ENCODE measurements at places on chromosomes 11 and 22. TPM values are rescaled to one million over a fixed set of nuclear protein-coding genes. Genes with fewer than 3 reads are reported as not detected.

- no peak overlapping the region for H3K4me3 ChIP-seq
- peaks cover 48% of the 10 kb centered on the region for H3K4me1 ChIP-seq
- no peaks in the 10 kb centered on the region for H3K36me3 ChIP-seq
- peak overlapping the region; percentile 83 for H3K27ac ChIP-seq
Measured at GRCh38 chr11:94926698-94927237, 46.6 kb downstream of the CWC15 start.

DNA sequence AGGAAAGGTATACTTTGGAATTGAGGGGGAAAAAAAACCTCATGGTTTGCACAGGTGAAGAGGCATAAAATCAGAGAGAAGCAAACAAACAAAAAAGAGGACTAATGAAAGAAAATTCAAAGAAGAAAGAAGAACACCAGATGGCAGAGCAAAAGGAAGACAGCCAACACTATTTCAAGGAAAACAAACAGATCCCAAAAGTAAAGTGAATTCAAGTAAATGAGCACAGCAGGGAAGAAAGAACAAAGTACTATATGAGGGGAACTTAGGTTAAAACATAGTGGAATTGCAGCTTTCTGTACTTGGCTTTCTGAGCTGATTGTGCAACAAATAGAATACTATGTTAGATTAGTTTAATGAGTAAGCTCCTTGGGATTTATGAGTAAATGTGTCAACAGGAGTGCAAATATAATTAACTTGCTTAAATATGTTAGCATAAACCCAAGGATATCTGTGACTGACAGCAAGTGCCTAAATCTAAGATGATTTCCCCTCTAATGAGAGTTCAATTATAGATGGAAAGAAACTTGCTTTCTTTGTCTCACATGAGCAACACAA, 404.6 kb upstream of the CNTN5 start:
- H3K27me3 ChIP-seq: no peaks in the 10 kb centered on the region
- no peaks in the 10 kb centered on the region for H3K36me3 ChIP-seq
- no peaks in the 10 kb centered on the region for H3K4me1 ChIP-seq
- no peak overlapping the region for H3K27ac ChIP-seq
- no peak for DNase-seq

- no peaks in the 10 kb centered on the region for H3K27me3 ChIP-seq
- no peaks in the 10 kb centered on the region for H3K36me3 ChIP-seq
- H3K4me3 ChIP-seq: no peak overlapping the region
- H3K27ac ChIP-seq: no peak overlapping the region
- no peak for DNase-seq
Measured at GRCh38 chr11:46020084-46020599, 97.7 kb downstream of the LARGE2 start.

DNA sequence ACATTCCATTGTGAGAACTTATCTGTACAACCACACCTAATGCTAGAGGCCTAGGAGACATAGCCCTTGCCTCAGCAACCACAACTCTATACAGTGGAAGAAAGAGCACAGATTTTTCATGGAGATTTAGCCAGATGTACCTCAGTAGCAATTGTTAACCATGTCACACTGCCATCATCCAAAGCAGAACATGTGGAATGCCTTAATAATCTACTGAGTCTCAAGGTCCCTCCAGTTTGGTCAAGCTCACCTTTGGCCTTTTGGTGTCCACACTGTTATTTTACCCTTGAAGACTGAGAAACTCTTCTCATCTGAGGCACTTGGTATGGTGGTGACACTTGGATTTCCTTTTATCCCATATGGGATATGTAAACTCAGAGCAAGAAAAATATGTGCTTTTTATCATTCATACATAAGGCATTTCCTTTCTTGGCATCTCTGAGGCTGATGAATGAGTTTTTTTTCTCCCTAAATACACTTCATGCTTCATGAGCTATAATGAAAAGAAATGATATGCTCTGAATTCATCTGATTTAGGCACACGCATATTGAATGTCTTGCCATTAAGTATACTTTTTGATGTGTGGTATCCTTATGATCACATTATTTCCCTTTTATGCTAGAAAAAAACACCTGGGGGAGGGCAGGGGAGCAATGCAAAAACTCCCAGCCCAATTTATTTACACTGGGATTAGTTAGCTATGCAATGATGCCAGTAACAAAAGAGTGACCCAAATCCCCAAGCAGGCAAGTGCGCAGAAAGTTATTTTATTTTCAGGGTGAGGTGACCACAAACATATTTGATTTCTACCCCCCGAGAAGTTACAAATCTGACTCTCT, 63.3 kb upstream of the ME3 start:
- H3K36me3 ChIP-seq: no peaks in the 10 kb centered on the region
- no peaks in the 10 kb centered on the region for H3K27me3 ChIP-seq
- H3K27ac ChIP-seq: peak overlapping the region; percentile 100
- peaks cover 64% of the 10 kb centered on the region for H3K4me1 ChIP-seq

DNA sequence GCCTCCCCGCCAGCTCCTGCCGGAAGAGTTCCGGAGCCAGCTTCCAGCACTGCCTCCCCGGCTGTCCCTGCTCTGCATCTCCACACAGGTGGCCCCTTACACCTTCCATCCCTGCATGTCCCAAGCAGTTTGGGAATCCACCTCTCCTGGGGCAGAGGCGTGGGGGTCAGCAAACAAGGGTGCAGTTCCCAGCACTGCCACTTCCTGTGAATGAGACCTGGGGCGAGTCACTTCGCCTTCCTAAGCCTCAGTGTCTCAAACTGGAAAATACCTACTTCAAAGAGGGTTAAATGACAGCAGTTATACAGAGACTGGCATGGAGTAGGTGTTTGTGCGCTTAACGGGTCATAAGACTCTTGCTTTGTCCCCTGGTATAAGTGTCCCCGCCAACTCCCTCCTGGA, 5.2 kb downstream of the CYTH4 start:
- no peak overlapping the region for H3K4me3 ChIP-seq
- H3K27ac ChIP-seq: no peak overlapping the region
- H3K36me3 ChIP-seq: no peaks in the 10 kb centered on the region
- H3K27me3 ChIP-seq: no peaks in the 10 kb centered on the region

DNA sequence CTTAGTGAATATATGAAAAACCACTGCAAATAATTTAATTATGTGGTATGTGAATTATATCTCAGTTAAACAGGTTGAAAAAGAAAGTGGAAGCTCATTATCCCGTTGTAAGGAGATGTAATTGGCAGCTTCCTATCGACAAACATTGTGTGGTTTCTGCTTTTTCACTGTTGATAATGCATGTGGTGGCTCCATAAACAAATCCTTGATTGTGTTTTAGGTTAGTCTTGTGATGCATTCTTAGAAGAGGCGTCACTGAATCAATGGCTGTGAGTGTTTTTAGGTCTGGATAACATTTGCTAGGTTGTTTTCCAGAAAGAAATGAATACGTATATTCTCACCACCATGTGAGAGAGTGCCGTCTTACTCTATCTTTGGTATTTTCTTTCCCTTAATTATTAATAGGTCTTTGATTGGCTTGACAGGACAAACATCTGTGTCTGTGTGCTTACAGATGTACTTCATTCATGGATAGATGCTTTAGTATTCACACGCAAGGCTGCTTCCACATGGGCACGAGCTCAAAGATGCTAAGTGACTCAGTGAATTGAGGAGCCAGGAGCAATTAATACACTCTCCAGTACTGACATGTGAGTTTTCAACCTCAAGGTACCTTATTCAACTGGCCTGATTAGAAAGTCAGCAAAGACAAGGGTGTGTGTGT, 166.7 kb downstream of the TBC1D22A start:
- H3K27me3 ChIP-seq: no peaks in the 10 kb centered on the region
- no peaks in the 10 kb centered on the region for H3K36me3 ChIP-seq
- H3K4me3 ChIP-seq: no peak overlapping the region
- no peak for DNase-seq

GRCh38 chr22:35544827-35545226, 4.2 kb downstream of the RASD2 start:
- DNase-seq: no peak
- peaks cover 9% of the 10 kb centered on the region for H3K4me1 ChIP-seq
- H3K27me3 ChIP-seq: no peaks in the 10 kb centered on the region
- H3K27ac ChIP-seq: no peak overlapping the region
- no peaks in the 10 kb centered on the region for H3K36me3 ChIP-seq

DNA sequence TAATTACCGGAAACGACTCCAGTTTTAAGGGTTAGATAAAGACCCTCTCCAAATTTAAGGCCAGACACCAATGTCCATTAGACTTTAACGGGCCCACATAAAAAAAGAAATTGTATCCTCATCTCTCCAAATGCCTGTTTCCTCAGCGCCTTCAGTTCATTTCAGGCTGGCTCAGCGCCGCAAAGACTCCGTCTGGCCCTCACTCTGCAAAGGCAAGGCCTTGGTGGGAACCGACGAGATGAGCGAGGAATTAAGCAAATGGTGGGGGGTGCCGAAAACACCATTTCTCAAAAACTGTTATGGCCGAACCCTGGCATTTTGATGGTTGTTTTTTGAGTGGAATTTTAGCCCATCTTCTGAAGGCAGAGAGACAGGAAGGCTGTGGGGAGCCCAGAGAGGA, 15.7 kb downstream of the MN1 start:
- no peak overlapping the region for H3K27ac ChIP-seq
- no peak for DNase-seq
- H3K4me1 ChIP-seq: no peaks in the 10 kb centered on the region
- H3K27me3 ChIP-seq: no peaks in the 10 kb centered on the region

- DNase-seq: no peak
- no peak overlapping the region for H3K27ac ChIP-seq
- no peaks in the 10 kb centered on the region for H3K4me1 ChIP-seq
Measured at GRCh38 chr22:49866646-49867045, 13.0 kb downstream of the ZBED4 start.

FAT3 gene
- polyA plus RNA-seq: 0.87 TPM

FADS2 gene
- polyA plus RNA-seq: 67.8 TPM

ANO9 gene
- 0.06 TPM for polyA plus RNA-seq

PRR33 gene
- polyA plus RNA-seq: not detected

OR8A1 gene
- polyA plus RNA-seq: not detected

EIF3L gene
- 642 TPM for polyA plus RNA-seq

TAGLN gene
- 519 TPM for polyA plus RNA-seq

LGALS12 gene
- polyA plus RNA-seq: not detected

Data from SK-N-SH (cell line).